ENCODE measurements at places on chromosomes 6 and 20. TPM values are rescaled to one million over a fixed set of nuclear protein-coding genes. Genes with fewer than 3 reads are reported as not detected.

GRCh38 chr6:155200012-155200411, 63.8 kb upstream of the CLDN20 start:
- DNase-seq = no peak

DNA sequence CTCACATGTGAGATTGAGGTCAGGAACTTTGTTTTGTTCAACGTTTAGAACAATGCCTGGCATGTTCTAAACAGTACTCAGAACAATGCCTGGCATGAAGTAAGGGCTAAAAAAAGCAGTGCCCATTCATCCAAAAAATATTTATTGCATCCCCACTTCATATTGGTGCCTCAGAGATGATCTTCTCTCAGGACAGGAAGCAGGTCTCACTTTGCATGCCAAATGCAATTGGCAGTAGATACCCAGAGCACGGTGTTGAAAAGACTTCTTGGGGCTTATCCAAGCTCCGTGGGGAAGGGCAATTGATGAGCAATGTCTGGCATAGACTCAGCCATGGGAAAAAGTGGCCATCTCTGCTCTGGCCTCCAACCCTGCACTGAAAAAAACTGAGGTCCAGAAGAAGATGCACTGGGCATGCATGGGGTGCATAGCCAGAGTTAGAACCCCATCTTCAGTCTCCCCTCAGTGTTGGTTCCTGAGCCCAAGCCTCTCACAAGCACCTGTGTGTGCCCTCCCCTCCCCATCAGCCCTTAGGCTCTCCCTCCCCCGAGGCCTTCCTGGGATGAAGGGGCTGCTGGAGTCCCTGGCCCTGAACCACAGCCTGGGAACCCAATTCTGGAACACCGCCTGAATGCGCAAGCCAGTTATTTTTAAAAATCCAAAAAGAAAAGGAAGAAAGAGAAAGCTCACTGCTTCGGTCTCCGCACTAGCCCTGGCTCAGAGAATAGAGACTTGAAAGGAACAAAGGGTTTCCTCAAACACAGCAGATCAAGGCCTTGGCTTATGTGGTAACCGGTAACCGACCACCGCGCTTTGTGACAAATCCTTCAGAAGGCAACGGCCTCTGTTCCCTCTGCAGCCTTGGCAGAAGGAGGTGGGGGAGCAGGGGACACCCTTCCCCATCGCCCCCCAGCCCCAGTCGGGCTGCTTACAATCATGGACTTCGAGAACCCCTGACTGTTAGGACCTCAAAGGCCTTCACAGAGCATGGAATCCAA, 78.5 kb upstream of the SIRPA start:
- no peak for DNase-seq

DNA sequence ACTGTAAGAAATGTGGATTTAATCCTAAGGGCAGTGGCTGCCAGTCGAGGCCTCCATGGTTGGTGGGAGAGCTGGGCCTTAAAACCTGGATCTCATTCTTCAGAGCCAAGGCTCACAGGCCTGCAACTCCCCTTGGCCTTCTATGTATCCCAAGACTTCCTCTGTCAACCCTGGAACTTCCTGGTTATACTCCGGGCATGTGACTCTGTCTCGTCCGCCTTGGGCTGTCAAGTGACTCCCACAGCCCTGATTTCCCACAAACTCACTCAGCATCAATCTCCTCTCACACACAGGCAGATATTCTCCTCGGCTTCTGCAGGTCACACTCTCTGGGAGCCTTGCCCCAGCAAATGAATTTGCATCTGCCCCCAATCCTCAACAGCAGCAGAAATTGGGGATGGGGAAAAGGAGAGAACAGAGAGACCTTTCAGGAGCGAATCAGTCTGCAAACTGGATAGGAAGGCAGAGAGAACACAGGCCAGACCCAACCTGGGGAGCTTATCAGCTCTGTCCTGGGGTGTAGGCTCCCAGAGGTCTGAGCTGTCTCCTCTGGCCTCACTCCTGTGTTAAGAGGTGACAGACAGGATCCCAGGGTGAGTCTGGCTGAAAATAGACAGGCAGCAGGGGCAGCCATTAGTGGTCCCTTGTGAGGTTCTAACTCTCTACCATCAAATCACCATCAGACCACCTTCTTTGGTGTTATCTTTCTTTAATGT, 30.4 kb upstream of the PREX1 start:
- no peak for DNase-seq

- no peak for DNase-seq
Observed at GRCh38 chr6:38116248-38116647, 296.7 kb downstream of the ZFAND3 start.

DNA sequence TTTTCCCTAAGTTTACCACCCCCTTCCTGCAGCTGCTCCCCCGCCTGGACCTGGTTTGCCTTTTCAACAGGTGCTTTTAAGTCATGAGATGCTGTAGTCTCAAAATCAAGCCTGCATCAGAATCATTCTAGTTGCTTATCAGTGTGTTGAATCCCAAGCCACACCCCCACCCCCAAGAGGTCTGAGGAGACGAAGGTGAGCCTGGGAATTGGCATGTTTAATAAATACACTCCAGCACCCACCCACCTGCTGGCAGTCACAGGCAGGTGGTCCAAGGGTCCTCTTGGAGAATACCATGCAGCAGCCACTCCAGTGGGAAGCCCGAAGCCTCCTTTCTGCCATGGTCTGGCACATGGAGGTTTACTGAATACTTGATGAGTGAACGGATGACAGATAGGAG, 1.1 kb upstream of the ADIG start:
- no peak for DNase-seq

DNA sequence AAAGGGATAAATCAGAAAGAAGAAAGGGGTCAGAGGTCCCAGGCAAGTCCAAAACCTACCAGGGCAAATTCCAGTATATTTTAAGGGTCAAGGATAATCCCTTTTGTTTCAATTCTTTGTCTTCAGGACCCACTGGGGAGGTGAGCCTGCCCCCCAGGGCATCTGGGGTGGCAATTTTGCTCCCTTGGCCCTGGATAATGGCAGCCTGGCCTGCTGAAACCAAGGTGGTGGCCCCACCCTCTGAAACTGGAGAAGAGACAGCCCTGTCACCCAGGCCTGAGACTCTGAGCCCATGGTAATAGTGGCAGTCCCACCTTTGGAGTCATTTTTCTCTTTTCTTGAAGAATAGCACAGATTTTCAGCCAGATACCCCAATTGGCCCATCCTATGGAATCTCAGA, 118.1 kb downstream of the C6orf58 start:
- no peak for DNase-seq

GRCh38 chr6:22095836-22096235, 201.0 kb downstream of the PRL start:
- no peak for DNase-seq

DNA sequence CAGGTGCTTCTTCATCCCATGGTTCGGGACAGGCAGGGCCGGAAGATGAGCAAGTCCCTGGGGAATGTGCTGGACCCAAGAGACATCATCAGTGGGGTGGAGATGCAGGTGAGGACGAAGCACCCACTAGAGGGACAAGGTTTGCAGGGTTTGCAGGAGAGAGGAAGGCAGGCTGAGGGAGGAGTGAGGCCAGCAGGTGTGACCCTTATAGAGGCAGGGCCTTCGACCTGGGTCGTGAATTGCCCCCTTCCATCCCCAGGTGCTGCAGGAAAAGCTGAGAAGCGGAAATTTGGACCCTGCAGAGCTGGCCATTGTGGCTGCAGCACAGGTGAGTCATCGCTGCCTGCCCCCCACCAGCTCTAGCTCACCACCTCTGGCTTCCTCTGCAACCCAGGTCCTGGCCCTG, 8.4 kb downstream of the VARS2 start:
- DNase-seq = no peak

- no peak for DNase-seq
Observed at GRCh38 chr6:56364827-56365339, 117.5 kb upstream of the COL21A1 start.

DNA sequence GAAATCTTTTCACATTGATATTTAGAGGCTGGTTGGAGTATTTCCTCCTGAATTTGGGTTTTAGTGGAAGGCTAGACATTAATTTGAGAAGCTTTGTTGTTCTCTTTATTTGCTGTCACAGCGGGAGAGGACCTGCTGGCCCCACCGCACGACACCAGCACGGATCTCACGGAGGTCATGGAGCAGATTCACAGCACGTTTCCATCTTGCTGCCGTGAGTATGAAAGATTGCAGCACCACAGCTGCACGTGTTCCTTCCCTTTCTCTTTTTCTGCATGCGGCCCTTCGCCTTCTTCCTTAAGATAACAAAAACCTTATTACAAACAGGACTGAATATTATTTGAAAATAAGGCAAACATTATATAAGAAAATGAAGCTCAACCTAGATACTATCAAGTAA, 555.5 kb downstream of the UTRN start:
- DNase-seq = no peak

HLA-DQA1 gene
- total RNA-seq = 7.7 TPM

HLA-DMA gene
- 38.8 TPM for total RNA-seq

LY6G5C gene
- total RNA-seq = 2.2 TPM

LY86 gene
- 1.9 TPM for total RNA-seq

LYRM4 gene
- total RNA-seq = 19.2 TPM

All from left cardiac atrium (tissue), 4 donors.